Thymus (tissue), 14 donors: ENCODE measurements at places on chromosomes 5 and 9. TPM values are rescaled to one million over a fixed set of nuclear protein-coding genes. Genes with fewer than 3 reads are reported as not detected.

- peaks cover 3% of the 10 kb centered on the region for H3K4me1 ChIP-seq
- H3K27me3 ChIP-seq, result no peaks in the 10 kb centered on the region
- H3K27ac ChIP-seq, result peak overlapping the region; percentile 71
- peak overlapping the region; percentile 74 for H3K4me3 ChIP-seq
- no peaks in the 10 kb centered on the region for H3K36me3 ChIP-seq
- DNase-seq, result peak; percentile 30
Measured at GRCh38 chr5:88502179-88503040, 233.8 kb upstream of the TMEM161B start.

DNA sequence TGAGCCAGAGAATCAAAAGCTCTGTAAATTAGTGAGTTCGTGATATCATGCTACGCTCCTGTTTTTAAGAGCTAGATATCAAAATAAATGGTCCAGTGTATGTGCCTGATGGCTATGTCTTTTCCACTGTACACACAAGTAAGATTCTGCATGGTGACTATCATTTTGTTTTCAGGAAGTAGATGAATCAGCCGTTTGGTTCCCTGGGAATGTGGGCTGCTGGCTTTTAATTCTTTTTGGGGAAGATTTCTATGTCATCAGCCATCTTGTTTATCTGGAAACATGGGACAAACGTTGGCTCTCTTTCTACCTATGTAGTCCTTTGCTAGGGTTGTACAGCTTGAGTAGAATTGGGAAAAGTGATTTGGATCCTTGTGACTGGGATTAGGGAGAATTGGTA is 126.7 kb downstream of the GRIA1 start:
- no peaks in the 10 kb centered on the region for H3K27me3 ChIP-seq
- H3K36me3 ChIP-seq, result no peaks in the 10 kb centered on the region
- H3K4me3 ChIP-seq, result no peak overlapping the region
- no peak for DNase-seq
- no peak overlapping the region for H3K27ac ChIP-seq

GRCh38 chr5:78331523-78332080 is 28.8 kb upstream of the SCAMP1 start:
- H3K4me1 ChIP-seq, result no peaks in the 10 kb centered on the region

GRCh38 chr5:110846398-110847001 is 107.7 kb downstream of the SLC25A46 start:
- H3K36me3 ChIP-seq, result no peaks in the 10 kb centered on the region
- no peak overlapping the region for H3K27ac ChIP-seq
- H3K27me3 ChIP-seq, result no peaks in the 10 kb centered on the region
- DNase-seq, result no peak
- no peak overlapping the region for H3K4me3 ChIP-seq
- H3K4me1 ChIP-seq, result no peaks in the 10 kb centered on the region

- DNase-seq, result no peak
- no peaks in the 10 kb centered on the region for H3K27me3 ChIP-seq
- no peaks in the 10 kb centered on the region for H3K4me1 ChIP-seq
- no peak overlapping the region for H3K4me3 ChIP-seq
- no peaks in the 10 kb centered on the region for H3K36me3 ChIP-seq
Measured at GRCh38 chr5:7214906-7215416, 181.0 kb upstream of the ADCY2 start.

GRCh38 chr5:14223372-14223771 is 80.2 kb downstream of the TRIO start:
- H3K4me1 ChIP-seq, result peaks cover 79% of the 10 kb centered on the region
- no peaks in the 10 kb centered on the region for H3K36me3 ChIP-seq
- H3K27me3 ChIP-seq, result no peaks in the 10 kb centered on the region
- no peak overlapping the region for H3K27ac ChIP-seq

DNA sequence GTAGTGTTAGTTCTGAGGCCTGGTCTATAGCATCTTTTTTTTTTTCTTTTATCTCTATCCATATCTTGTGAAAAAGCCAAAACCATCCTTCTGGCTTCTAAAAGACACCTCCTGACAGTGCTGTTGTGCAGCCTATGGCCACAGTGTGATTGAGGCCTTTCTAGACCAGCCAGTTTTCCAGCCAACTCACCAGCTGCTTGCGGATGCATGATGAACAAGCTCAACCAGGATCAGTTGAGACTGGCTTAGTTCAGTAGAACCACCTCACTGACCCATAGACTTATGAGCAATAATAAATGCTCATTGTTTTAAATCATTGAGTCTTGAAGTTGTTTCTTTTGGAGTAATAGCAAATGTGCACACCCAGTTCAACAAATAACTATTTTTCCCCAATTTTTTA is 296.9 kb downstream of the FAM170A start:
- no peak overlapping the region for H3K27ac ChIP-seq
- no peaks in the 10 kb centered on the region for H3K36me3 ChIP-seq
- H3K4me1 ChIP-seq, result no peaks in the 10 kb centered on the region
- H3K27me3 ChIP-seq, result no peaks in the 10 kb centered on the region

GRCh38 chr5:59341155-59341554 is 552.4 kb downstream of the PDE4D start:
- no peak overlapping the region for H3K27ac ChIP-seq
- no peaks in the 10 kb centered on the region for H3K27me3 ChIP-seq
- H3K36me3 ChIP-seq, result no peaks in the 10 kb centered on the region
- DNase-seq, result no peak

DNA sequence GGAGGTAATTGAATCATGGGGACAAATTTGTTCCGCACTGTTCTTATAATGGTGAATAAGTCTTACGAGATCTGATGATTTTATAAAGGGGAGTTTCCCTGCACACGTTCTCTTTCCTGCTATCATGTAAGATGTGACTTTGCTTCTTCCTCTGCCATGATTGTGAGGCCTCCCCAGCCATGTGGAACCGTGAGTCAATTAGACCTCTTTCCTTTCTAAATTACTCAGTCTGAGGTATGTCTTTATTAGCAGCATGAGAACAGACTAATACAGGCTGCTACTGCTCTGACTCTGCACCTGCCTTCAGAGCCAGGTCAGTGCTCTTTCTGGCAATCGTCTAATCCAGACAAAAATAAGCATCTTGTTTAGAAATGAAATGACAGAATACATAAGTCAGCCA is 479.2 kb upstream of the TUSC1 start:
- H3K4me3 ChIP-seq, result no peak overlapping the region
- DNase-seq, result no peak
- H3K27me3 ChIP-seq, result no peaks in the 10 kb centered on the region
- H3K36me3 ChIP-seq, result no peaks in the 10 kb centered on the region

DNA sequence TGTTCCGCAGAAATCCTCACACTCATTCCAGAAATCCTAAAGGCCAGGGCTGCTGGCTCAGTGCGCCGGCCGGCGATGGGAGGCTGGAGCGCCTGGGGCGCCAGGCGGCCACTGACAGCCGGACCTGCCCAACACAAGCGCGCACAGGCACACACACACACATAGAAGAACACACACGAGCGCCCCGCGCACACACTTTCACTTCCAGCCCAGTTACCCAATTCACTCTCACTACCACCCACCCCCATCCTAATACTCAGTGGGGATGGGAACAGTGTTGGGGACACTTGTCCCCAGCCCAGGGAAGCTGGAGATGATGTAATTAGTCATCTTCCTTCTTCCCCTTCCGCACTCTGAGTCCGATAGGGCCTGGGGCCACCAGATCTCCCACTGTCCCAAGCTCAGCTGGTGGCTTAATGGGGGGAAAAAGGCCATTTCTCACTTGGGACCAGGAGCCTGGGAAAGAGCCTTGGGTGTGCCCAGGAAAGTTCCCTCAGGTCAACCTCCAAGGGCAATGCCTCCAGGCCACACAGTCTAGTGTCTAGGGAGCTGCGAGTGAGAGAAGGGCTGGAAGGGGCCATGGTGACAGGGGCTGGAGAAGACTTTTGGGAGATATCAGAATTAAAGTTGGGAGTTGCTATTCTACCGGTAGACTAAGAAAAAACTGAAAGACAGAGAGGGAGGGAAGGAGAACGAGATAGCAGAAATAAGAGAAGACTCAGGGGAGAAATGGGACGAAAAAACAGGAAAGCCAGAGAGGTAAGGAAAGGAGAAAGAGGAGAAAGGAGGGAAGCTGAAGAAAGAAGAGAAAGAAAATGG is 1.7 kb downstream of the EBF1 start:
- H3K27me3 ChIP-seq, result peaks cover 69% of the 10 kb centered on the region
- H3K4me3 ChIP-seq, result peak overlapping the region; percentile 59
- peaks cover 36% of the 10 kb centered on the region for H3K4me1 ChIP-seq
- DNase-seq, result no peak
- H3K27ac ChIP-seq, result peak overlapping the region; percentile 9
- H3K36me3 ChIP-seq, result no peaks in the 10 kb centered on the region

- no peaks in the 10 kb centered on the region for H3K27me3 ChIP-seq
- peaks cover 55% of the 10 kb centered on the region for H3K36me3 ChIP-seq
Measured at GRCh38 chr5:176388003-176388443, 375 bp downstream of the NOP16 start.

- H3K27me3 ChIP-seq, result no peaks in the 10 kb centered on the region
- no peak overlapping the region for H3K27ac ChIP-seq
- H3K4me3 ChIP-seq, result no peak overlapping the region
- no peak for DNase-seq
- no peaks in the 10 kb centered on the region for H3K36me3 ChIP-seq
- H3K4me1 ChIP-seq, result no peaks in the 10 kb centered on the region
Measured at GRCh38 chr5:165565911-165566310, 2060.5 kb downstream of the MAT2B start.

DNA sequence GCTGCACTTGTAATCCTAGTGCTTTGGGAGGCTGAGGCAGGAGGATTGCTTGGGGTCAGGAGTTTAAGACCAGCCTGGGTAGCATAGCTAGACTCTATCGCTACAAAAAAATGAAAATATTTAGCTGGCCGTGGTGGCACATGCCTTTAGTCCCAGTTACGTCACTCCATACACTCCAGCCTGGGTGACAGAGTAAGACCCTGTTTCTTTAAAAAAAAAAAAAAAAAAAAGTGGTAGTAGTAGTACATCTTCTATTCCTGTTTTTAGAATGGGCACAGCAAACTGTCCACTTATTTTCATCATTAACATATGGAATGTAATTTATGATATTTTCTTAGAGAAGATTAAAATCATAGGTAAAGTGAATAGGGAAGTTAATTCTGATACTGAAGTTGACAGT is 48.2 kb downstream of the TRIO start:
- H3K4me3 ChIP-seq, result no peak overlapping the region
- H3K27me3 ChIP-seq, result no peaks in the 10 kb centered on the region
- H3K36me3 ChIP-seq, result no peaks in the 10 kb centered on the region
- no peak overlapping the region for H3K27ac ChIP-seq

DNA sequence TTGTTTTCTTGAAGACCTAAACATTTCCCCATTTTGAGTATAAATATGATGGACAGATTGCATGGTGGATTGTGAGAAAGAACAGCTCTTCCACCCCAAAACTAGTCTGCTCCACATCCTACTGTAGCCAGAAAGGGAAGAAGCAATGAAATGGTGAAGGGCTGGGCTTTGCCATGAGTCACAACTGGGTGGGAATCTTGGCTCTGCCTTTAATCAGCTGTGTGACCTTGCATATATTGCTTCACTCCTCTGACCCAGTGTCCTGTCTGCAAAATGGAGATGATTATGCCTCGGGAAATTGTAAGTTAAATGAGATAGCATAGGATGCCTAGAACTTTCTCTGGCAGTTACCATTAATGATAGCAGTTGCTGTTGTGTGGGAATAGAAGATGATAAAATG is 101.9 kb downstream of the PDE8B start:
- no peaks in the 10 kb centered on the region for H3K4me1 ChIP-seq
- H3K27me3 ChIP-seq, result no peaks in the 10 kb centered on the region
- H3K27ac ChIP-seq, result no peak overlapping the region
- H3K4me3 ChIP-seq, result no peak overlapping the region
- no peak for DNase-seq
- no peaks in the 10 kb centered on the region for H3K36me3 ChIP-seq

DNA sequence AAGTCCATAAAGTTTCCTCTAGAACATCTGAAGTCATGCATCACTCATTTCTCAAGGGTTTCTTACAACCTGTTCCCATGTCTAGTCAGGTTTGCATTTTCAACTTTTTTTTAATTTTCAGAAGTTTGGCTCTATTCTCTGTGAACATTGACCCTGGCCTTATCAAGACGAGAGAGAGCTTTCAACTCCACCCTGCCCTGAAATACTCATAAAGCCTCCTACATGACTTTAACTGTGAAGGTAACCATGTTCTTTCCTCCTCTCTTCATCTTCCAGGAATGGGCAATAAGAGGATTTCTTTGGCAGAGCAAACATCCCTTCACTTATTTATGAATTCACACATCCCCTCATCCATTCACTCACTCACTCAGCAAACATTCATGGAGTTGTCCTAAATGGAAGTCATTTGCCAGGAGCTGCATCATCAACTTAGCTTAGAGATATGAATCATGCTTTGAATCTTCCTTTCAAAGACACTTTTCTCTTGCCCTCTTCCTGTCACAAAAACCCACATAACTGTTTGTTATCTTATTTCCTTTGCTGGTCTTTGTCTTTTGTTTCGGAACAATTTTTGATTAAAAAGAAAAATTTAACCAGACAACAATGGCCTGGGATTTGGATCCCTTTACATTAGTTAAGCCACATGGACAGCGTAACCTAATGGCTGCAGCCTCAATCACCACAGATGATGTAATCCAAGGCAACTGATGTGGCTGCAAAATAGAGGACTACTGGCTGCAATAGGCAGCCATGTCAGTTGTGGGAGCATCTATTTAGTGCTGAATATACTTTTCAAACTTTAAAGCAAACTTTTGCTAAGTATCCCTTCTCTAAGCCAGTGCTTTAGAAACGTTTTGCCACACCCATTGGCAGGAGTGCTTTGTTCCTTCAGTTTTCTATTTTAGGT is 43.0 kb upstream of the GNAQ start:
- no peaks in the 10 kb centered on the region for H3K36me3 ChIP-seq
- no peaks in the 10 kb centered on the region for H3K27me3 ChIP-seq

- no peaks in the 10 kb centered on the region for H3K36me3 ChIP-seq
- H3K27me3 ChIP-seq, result no peaks in the 10 kb centered on the region
- H3K4me3 ChIP-seq, result no peak overlapping the region
Measured at GRCh38 chr5:2300861-2301574, 418.3 kb upstream of the IRX4 start.

- H3K4me3 ChIP-seq, result no peak overlapping the region
- no peak overlapping the region for H3K27ac ChIP-seq
Measured at GRCh38 chr5:179420476-179420875, 75.2 kb upstream of the ADAMTS2 start.

- no peaks in the 10 kb centered on the region for H3K4me1 ChIP-seq
- no peak overlapping the region for H3K4me3 ChIP-seq
- H3K36me3 ChIP-seq, result no peaks in the 10 kb centered on the region
- DNase-seq, result no peak
- no peak overlapping the region for H3K27ac ChIP-seq
Measured at GRCh38 chr5:178083922-178084321, 29.4 kb upstream of the N4BP3 start.

UNC13B gene
- 6.9 TPM for polyA plus RNA-seq

PALM2AKAP2 gene
- 0.30 TPM for polyA plus RNA-seq

NOXA1 gene
- 8.4 TPM for polyA plus RNA-seq

ADAMTS16 gene
- polyA plus RNA-seq, result 0.05 TPM

OCLN gene
- 7.4 TPM for polyA plus RNA-seq

TNFSF15 gene
- 0.50 TPM for polyA plus RNA-seq

LCN9 gene
- not detected for polyA plus RNA-seq

RUSC2 gene
- 3.3 TPM for polyA plus RNA-seq

CER1 gene
- polyA plus RNA-seq, result 0.07 TPM

PPP3R2 gene
- 0.02 TPM for polyA plus RNA-seq

ARSI gene
- polyA plus RNA-seq, result 0.59 TPM
